HuH-7.5 (cell line): ENCODE measurements at places on chromosomes 5 and 9.
A peak's percentile ranks its signal among the peaks of the same experiment; 100 is the strongest.

- DNase-seq, result no peak
These were observed 4.6 kb downstream of the SMC5 start for GRCh38 chr9:70263421-70263820.

DNA sequence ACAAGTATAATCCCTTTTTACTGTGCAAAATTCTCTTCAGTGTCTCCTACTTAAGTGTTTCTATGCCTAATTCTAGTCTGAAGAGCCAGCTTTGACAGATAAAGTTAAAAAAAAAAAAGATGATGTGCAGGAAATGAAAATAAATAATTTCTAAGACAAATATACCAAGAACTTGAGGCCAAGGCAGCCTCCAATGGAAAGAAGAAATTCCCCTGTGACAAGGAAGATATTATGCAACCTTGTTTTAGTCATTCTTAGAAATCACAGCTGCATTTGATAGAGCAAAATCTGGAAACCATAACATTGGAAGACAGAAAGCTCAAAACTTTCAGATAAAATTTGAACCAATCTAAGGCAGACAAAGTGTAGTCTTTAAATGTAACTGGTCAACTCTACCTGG lies 375.9 kb upstream of the TLE4 start:
- DNase-seq, result no peak

DNA sequence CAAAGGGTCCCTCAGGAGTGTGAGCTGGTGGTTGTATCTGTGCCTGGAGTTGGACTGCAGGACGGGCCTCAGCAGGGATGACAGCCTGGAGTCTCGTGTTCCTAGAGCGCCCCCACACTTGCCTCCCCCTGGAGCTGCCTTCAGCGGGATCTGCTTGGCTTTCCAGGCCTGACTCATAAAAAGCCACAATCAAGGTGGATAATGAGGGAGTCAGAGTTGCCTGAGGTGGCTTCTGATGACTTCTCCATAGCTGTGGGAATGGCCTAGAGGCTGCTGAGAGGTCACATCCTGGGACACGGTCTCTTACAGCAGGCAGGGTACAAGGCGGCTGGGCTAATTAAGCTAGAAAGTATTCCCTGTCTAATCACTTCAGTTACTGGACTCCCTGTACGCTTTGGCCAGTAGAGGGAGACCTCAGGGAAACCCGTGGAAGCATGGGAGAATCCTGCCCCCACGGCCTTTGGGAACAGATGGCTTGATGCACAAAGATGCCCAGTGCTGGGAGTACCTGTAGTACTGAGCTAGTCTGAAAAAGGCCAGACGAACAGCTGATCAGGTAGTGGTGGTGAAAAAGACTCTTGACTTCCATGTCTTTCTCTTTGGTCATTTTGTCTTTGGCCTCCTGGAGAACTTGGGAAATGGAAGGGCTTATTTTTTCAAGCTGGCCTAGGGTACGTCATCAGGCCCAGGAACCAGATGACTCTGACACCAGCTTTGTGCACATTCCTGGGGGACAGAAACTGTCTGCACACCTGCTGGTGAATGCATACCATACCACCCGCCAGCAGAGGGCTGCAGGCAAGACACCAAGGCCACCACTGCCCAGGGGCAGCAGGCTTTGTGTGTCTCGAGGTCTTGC lies 16.1 kb upstream of the FRRS1L start:
- DNase-seq, result peak; percentile 69

DNA sequence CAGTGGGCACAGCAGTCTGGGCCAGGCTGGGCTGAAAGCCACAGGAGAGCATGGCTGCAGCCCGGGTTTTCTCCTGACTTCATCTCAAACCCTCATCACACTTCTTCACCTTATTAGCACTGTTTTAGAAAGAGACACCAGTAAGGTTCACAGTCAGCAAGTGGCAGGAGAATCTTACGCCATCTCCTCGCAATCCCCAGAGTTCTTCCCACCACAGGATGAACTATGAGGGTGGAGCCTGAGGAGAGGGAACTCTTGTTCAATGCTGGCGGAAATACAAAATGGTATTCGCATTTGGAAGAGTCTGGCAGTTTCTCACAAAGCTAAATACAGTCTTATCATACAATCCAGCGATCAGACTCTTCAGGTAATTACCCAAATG lies 14.7 kb downstream of the BICD2 start:
- no peak for DNase-seq

DNA sequence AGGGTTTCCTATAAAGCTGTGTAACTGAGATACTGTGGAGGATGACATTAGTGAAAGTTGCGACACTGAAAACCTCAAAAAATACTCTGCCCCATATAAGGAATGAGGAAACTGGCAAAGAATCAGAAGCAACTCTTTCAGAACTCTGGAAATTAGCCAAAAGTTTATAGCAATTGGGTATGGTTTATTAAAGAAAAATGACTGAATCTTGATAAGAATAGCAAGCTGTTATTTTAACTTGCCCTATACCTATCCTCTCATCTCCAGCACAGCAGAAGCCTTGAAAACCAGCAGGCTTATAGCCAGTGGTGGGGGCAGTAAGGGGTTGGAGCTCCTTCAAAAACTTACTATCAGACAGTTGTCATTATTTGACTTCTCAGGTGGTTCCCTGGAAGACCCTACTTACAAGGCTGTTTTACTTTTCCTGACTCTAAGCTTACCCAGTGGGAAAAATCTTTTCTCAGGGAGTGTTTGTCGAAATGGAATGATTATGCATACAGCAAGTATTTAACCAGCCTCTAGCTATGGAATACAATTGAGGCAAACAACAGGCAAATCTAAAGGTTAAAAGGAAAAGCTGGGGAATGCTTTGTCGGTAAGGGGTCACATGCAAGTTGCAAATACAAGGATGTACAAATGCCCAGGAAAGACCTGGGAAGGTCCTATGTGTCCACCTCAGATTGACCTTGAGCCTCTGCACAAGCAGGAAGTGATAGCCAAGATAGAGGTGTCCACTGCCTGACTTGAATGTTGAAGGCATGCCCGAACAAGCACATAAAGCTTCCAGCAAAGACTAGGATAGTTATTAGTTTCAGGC lies 21.0 kb upstream of the FAM151B start:
- DNase-seq, result no peak

GRCh38 chr5:95846554-95847260 lies 24.2 kb upstream of the GLRX start:
- peak; percentile 76 for DNase-seq
